Right lung (tissue), 10 donors: ENCODE measurements at places on chromosomes 5 and 9.

- DNase-seq = no peak
These were observed 13.8 kb upstream of the COL15A1 start for GRCh38 chr9:98929895-98930341.

- DNase-seq = no peak
These were observed 55.1 kb upstream of the TEX48 start for GRCh38 chr9:114737118-114737517.

- DNase-seq = no peak
These were observed 146.0 kb downstream of the CD180 start for GRCh38 chr5:67050635-67051034.

DNA sequence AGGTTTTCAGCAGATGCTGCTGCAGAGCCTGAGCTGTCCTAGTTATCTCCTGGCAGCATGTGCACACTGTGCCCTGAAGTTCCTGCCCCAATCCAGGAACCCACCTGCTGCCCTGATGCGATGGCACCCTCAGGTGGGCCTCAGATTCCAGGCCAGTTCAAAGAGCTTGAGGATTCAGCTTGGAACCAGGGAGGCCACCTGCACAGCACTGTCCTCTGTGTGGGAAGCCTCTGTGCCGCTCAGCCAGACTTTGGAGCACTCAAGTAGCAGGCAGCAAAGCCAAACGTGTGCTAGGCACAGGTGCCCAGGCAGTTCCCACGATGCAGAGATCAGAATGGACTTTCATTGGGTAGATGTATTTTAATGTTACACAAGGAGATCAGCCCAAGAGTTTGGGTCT lies 132.8 kb upstream of the RAPGEF1 start:
- DNase-seq = no peak

- no peak for DNase-seq
These were observed 82.9 kb downstream of the FEM1C start for GRCh38 chr5:115461506-115462290.

GRCh38 chr5:4628645-4629385 lies 511.3 kb upstream of the ADAMTS16 start:
- DNase-seq = no peak

GRCh38 chr5:73962801-73963425 lies 336.9 kb downstream of the ARHGEF28 start:
- no peak for DNase-seq

GRCh38 chr9:112046181-112046580 lies 128.9 kb downstream of the SUSD1 start:
- no peak for DNase-seq

DNA sequence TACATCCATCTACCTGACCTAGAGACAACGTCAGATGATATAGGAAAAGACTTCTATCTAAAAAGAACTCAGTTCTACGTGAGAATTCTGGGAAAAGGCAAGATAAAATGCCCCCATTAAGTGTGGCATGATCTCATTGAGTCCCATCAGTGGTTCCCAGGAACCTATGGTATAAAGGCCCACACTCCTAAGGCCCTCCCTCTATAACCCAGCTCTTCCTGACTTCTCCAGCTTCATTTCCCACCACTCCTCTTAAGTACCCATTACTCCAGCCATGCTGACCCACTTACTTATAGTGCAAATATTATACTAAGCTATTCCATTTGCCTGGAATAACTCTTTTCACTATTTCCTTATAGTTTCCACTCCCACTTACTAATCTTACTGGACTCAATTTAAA lies 95.4 kb upstream of the NR5A1 start:
- DNase-seq = no peak

GRCh38 chr5:137492331-137492730 lies 6.8 kb downstream of the SPOCK1 start:
- DNase-seq = no peak

GRCh38 chr5:67404256-67405100 lies 207.9 kb upstream of the CD180 start:
- DNase-seq = no peak

GRCh38 chr5:135448791-135449507 lies 1.8 kb upstream of the DCANP1 start:
- no peak for DNase-seq

GRCh38 chr5:161546095-161546469 lies 443 bp downstream of the GABRB2 start:
- no peak for DNase-seq

GRCh38 chr9:5899292-5899691 lies 8.6 kb downstream of the MLANA start:
- DNase-seq = no peak

DNA sequence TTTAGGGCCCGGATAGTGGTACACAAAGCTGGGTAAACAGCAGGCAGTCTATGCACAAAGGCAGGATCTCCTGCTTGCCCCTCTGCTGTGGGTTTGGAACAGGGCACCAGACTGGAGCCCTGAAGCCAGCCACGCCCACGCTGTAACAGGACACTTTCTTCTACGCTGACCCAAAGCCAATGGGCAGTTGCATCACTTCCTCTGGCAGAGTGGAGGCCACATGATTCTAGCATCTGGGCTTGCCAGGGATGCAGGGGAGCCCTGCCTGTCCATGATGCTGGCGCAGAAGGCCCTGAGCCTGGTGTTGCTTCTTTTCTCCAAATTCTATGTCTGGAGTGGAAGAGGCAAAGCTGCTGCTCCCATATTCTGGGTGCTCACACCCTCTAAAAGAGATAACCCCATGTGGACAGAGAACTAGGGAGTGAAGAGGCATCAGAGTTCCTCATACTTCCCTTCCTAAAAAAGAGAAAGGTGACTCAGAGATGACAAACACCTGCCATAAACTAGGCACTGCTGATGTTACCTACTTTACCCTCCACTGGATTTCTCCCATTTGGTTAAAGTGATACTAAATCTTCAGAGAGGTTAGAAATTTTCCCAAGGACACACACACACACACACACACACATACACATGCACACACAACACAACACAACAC lies 260.3 kb upstream of the KLF4 start:
- peak; percentile 84 for DNase-seq

DNA sequence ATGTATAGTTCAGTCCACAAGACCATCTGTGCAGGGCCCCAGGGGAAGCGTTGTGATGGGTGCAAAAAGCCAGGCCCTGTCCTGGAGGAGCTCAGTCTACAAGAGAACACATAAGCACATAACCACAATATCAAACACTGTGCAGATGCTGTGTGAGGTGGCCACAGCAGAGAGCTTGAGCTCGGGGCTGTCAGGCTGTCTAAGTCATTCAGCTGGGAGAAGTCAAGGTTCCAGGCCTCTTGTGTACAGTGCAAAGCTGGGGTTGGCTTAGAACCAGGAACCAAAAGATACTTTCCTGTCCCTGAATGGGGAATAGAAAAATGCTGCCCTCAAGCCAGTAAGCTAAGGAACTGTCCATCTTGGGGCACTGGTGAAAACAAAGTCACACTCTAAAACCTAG lies 75.0 kb downstream of the PRDM6 start:
- DNase-seq = no peak

- DNase-seq = no peak
These were observed 1.3 kb upstream of the CACNA1B start for GRCh38 chr9:137876269-137876668.

DNA sequence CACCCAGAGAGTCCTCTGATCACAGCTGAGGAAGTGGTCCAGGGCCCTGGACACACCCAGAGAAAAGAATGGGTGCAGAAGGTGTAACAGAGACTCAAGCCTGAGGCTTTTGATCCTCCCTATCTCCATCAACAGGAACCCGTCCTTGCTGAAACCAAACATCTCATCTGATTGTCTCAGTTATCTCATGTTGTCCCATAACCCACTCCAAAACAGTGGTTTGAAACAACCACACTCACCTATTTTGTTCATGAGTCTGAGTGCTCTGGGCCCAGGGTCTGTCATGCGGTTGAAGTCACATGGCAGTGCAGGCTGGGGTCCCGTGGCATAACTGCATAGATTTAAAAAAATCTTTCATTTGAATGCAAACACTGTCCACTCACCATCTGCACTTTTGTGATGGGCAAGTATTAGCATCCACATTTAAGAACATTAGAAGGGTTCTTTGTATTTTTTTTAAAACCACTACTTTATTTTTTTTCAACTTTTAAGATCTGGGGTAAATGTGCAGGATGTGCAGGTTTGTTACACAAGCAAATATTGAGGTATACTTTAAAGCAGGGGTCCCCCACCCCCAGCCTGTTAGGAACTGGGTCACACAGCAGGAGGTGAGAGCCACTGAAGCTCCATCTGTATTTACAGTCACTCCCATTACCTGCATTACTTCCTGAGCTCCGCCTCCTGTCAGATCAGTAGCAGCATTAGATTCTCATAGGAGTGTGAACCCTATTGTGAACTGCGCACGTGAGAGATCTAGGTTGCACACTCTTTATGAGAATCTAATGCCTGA lies 255.8 kb downstream of the ROR2 start:
- no peak for DNase-seq

DNA sequence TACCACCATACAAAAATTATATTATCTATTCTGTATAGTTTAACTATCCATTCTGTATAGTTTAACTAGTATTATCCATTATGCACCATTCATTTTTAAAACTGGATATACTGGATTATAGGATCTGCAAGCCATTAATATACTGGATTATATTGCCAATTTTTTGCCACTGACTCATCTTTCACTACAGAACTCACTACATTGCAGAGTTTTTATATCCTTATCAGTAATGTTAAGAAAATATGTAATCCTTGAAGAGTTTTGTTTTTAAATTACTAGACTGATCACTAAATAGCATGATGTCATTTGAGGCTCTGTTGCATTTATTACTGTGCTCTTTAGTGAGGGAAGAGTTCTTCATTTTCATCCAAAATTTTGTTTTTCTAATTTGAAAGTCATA lies 109.8 kb upstream of the SNX2 start:
- DNase-seq = no peak

GRCh38 chr9:114091711-114092110 lies 7.4 kb downstream of the KIF12 start:
- DNase-seq = no peak

GRCh38 chr5:171314728-171315385 lies 5.8 kb downstream of the TLX3 start:
- DNase-seq = no peak

DNA sequence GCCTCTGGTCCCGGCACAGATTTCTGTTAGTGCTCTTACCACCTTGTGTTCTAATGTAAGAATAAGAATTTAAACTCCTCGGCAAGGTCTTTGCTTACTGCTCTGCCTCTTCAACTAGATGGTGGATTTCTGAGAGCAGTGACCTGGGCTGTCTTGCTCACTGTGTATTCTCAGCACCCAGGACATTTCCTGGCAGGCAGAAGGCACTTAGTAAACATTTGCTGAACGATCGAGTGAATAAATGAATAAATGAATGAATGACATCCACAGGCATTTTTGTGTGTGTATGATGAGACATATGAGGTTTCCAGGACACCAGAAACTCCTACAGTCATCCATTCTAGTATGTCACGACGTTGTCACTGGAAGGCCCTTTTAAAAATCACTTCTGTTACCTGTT lies 143.2 kb downstream of the BOD1 start:
- no peak for DNase-seq

DNA sequence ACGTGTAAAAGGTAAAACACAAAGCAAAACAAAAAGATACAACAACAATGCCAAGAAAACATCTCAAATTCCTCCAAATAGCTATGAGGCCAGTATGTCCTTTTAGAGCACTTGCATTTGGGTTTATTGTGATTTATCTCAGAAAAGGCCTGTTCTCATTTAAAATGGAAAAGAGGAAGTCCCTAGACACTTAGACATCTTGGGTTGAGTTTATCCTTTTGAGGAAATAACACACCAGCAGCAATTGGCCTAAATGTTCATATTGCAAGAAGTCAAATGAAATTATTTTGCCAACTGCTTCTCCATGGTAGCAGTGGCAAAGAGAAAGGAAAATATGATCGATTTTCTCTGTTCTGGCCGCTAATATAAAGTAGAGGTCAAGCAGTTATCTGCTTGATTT lies 43.6 kb upstream of the TRMT10B start:
- DNase-seq = no peak

DNA sequence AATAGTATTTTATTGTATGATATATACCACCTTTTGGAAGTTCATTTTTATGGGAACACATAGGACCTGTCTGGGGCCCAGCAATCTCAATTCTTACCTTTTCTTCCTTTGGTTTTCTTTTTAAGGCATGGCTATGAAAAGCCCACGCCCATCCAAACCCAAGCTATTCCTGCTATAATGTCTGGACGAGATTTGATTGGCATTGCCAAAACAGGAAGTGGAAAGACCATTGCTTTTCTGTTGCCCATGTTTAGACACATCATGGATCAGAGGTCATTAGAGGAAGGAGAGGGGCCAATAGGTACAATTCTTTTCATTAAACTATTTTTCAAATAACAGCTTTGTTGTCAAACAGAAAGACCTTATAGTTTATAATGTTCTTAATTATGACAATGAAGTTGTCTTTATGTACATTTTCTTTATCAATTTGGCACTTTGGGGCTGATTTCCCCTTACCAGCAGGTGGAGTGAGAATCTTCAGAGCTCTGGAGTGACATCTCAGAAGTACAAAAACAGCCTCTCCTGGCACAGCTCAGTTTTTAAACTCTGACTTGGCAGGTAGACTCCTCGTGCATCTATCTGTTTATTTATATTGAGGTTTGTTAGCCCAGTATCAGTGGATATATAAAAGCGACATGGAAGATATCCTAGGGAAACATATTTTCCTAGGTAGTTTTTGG lies 25.8 kb downstream of the DDX46 start:
- no peak for DNase-seq

DNA sequence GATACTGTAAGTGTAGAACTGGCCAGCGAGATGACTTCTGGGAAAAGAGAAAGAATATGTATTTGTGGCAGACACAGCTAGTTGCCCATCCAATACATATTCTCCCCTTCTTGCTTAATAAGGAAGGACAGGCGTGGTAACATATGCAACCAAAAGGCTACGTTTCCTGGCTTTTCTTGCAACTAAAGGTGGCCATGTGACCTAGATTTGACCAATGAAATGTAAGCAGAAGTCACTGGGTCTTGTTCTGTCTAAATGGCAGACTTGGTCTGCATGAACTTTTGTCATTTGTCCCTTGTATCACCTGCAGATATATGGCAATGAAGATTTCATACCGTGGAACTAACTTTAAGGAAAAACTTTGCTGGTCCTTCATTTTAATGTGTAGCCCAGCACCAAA lies 183.8 kb downstream of the CDH12 start:
- no peak for DNase-seq

DNA sequence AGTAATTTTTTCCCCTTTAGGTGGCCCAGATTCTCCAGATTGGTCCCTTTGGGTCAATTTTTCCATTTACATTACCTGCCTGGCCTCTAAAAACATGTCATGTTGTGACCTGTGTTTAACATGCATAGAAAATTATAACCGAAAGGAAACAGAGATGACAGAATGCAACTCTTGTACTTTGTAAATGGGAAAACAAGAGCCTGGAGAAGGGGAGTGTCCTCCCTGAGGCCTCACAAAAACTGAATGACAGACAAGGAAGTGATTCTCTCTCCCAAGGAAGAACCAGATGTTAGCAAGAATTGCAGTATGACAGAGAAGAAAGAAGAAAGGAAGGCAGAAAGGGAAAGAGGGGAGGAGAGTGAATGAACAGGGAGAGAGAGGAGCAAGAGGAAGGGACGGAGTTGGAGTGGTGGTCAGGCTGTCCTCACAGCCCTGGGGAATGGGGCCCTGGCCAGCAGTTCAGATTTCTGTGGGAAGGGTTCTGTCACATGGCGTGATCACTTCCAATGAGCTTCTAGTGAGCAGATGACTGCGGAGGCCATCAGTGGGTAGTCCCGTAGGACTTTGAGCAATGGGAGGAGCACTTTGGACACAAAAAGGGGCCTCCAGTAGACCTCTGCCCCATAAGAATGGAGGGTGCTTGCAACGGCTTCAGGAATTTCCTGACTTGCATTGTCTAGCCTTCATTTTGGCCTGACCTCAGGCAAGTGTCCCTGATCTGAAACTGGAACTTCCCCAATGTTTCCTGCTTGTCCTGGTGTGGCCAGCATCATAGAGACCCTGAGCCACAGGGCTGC lies 31.6 kb downstream of the ABLIM3 start:
- DNase-seq = no peak
